ENCODE measurements at places on chromosomes 5 and 9.

DNA sequence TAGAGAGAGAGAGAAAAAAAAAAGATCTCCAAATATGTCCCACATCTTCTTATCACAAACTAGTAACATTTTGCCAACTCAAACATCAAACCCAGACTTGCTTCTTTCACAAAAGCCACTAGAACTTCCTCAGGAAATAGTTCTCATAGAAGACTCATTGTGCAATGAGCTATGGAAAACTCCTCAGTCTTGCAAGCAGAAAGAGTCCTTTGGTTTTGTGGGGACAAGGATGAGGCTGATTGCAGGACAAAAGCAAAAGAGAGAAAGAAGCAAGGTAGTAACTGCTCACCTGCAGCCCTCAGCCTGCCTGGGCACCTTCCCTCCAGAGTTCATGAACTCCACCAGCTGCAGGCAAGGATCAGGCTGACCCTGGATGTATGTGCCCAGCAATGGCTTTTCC, 399.0 kb downstream of the IRX1 start:
- no peak for DNase-seq

DNA sequence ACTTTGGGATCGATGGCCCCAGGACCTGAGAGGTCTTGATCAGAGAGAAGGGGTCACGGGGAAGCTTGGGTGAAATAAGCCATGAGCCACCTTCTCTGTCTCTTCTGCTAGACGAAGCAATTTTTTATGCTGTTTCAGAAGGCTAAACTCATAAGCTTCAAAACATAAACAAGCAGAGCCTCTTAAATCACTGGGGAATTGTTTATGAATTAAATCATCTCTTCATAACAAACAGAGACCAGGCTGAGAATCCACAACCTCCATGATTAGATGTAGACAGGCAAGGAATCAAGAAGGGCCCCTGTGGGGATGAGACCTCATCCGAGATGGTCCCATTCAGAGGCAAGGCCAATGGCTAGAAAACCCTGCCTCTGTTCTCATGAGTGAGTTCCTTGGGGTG, 21.7 kb upstream of the TCOF1 start:
- DNase-seq = no peak

DNA sequence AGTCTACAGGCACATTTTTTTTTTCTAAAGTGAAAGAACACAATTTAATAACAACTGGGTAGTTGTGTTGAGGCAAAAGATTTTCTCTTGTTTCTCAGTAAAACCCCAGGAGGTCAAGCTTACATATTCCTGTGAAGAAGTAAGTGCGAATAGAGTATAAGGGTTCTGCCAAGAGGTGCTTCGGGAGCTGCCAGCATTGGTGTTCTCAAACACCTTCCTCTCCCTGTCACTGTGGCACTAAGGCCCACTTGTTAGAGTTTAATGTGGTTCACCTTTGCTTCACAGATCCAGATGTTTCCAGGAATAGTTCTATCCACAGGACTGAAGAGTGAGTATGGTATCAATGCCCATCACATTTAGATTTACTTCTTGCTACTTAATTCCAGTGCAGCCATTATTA, 91.7 kb upstream of the C6 start:
- DNase-seq = no peak

- no peak for DNase-seq
These were observed 96.5 kb downstream of the JAKMIP2 start for GRCh38 chr5:147685993-147686392.

DNA sequence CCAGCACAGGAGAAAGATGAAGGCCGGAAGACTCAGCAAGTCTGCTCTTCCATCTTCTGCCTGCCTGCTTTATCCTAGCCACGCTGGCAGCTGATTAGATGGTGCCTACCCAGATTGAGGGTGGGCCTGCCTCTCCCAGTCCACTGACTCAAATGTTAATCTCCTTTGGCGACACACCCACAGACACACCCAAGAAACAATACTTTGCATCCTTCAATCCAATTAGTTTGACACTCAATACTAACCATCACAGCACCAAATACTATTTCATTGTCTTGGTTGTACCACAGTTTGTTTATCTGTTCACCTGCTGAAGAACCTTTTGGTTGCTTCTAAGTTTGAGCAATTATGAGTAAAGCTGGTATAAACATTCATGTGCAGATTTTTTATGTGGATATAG, 23.7 kb downstream of the SMIM32 start:
- DNase-seq = no peak

DNA sequence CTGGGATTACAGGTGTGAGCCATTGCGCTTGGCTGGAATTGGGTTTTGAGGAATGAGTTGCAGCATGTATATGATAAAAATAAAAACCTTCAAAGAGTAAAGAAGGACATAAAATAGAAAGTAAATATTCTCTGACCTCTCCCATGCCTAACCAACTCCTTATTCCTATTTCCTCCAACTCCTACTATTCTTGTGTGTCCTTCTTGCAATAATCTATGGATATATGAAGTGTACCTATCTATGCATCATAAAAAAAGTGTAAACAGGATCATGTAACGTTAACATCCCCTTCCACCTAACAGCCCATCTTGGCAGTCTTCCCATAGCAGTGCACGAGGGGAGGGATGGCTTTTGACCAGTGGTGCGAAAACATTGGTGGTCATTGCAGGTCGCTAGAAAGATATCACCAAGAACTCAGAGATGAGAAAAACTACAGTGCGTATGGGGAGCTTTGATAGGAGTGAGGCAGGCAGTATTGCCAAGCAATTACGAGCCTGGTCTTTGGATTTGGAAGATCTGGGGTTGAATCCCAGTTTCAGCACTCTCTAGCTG, 69.9 kb downstream of the PPARGC1B start:
- no peak for DNase-seq

DNA sequence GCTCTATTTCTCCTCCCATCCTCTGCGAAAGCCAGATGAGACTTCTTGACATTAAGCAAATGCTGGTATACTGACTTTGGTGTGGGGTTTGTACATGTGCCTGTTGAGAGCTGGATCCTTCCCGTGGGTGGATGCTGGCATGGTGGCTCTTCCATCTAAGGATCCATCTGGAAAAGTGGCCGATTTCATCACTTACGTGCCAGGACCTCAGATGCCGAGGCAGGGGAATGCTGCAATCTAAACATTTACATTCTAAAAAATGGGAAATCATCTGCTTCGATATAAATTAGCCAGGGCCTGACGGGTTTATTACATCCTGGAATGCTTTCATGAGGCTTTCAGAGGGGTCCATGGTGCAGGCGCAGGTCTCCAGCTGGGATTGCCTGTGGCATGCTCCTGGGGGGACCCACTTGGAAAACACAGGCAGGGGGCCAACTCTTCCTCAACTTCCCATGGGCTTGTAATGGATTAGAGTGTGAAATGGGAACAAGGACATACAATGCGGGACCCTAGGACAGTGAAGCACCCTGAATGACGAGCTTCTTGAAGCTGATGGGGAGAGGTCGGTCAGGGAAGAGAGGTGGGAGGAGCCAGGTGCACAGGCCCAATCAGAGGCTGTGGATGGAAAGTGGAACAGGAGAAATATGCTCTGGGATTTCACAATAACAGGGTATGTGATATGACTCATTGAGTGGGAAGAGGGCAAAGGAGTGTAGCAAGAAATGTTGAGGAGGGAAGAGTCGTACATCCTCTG, 105.5 kb upstream of the PITX1 start:
- DNase-seq = peak; percentile 78

- no peak for DNase-seq
These were observed 618.3 kb downstream of the TAF11L14 start for GRCh38 chr5:18252559-18252958.

DNA sequence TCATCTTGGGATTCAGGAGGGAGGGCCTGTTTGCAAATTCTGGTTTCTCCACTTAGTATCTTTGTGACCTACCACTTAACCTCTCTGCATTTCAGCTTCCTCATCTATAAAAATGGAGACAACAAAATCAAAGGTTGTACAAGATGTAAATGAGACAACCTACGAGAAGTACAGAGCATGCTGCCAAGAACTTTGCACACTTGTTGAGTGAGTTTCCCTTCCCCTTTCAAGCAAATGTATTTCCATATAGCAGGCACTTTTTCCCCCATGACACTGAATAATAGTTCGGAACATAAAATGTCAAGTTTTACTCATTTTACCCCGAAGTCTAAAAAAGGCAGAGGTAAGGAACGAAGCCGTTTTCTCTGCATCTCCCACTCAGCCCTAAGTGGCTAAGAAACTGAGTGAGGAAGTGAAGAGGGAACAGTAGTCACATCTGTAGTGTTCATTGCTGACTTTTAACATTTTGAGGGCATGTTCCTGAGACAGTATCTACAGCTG, 159.0 kb downstream of the TLE1 start:
- DNase-seq = no peak

- DNase-seq = no peak
These were observed 2.0 kb upstream of the NSD1 start for GRCh38 chr5:177131352-177132135.

DNA sequence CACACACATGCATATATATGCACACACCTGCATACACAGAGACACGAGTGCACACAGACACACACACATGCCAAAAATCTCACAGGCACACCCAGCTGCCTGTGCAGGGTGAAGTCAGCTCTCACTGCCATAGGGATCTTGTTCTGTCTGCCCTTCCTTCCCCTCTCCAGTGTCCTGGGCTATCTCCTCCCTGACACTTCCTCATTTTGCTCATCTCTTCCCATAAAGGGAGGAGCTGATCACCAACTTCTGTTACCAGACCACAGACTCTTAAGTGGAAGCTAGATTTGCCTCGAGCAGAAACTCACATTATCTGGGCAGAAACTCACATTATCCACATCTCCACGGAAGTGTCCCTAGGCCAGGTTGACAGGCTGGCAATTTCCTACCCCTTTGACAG, 28.7 kb downstream of the LCP2 start:
- DNase-seq = no peak

GRCh38 chr9:69976152-69976551, 67.5 kb upstream of the MAMDC2 start:
- DNase-seq = peak; percentile 70

DNA sequence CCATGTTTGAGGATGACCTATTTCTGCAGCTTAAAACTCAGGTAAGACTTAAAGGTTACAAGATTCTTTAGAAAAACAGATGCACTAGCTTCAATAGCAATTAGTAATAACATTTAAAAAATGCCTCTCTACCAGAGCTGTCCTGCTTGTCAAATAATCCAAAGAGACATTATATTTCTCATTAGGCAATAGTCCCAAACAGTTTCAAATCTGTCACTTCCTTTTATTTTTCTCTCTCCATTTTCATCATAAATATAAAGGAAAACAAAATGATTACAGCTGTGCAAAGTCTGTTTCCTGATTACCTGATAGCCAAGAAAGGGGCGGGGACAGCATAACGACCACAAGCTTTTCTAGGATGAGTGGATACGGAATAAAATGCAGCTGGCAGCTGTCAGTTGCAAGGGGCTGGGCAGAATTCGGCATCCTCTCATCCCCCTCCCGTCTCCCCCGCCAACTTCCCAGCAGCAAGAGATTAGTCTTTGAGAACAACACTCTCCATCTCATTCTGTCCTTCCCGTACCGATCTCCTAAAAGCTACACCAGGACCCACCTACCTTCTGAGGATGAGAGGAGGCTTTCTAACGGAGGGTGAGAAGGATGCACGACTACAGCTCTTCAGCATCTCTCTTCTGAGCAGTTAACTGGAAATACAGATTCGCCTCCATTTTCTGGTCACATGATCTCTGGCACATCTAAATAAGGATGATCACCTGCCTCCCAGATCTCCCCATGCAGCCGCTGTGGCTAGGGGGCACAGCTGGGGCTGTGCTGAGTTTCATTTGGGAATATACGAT, 72.5 kb upstream of the PCA3 start:
- no peak for DNase-seq

GRCh38 chr9:98235126-98235525, 20.3 kb downstream of the TBC1D2 start:
- DNase-seq = no peak

DNA sequence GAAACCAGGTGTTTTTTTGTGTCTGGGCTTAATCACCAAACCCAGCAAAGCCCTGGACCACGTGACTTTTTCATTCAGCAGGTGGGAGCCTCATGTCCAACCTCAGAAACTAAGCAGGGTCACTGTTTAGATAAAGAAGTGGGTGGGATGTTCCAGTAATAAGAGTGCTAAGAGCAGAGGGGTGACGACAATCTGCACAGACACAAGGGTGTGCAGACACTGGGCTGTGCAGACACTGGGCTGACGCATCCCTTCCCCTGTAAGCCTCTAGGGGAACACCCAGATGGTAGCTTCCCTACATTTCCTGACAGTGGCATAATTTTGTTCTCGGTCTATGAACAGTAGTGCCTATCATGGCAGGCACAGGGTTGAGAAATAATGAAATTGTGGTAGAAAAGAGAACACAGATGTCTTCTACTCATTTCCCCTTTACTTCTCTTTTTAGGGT, 85.1 kb downstream of the SAXO1 start:
- no peak for DNase-seq

- no peak for DNase-seq
These were observed 48.8 kb upstream of the FREM1 start for GRCh38 chr9:14958989-14959388.

- peak; percentile 41 for DNase-seq
These were observed 758 bp upstream of the PDCD1LG2 start for GRCh38 chr9:5509573-5509972.

DNA sequence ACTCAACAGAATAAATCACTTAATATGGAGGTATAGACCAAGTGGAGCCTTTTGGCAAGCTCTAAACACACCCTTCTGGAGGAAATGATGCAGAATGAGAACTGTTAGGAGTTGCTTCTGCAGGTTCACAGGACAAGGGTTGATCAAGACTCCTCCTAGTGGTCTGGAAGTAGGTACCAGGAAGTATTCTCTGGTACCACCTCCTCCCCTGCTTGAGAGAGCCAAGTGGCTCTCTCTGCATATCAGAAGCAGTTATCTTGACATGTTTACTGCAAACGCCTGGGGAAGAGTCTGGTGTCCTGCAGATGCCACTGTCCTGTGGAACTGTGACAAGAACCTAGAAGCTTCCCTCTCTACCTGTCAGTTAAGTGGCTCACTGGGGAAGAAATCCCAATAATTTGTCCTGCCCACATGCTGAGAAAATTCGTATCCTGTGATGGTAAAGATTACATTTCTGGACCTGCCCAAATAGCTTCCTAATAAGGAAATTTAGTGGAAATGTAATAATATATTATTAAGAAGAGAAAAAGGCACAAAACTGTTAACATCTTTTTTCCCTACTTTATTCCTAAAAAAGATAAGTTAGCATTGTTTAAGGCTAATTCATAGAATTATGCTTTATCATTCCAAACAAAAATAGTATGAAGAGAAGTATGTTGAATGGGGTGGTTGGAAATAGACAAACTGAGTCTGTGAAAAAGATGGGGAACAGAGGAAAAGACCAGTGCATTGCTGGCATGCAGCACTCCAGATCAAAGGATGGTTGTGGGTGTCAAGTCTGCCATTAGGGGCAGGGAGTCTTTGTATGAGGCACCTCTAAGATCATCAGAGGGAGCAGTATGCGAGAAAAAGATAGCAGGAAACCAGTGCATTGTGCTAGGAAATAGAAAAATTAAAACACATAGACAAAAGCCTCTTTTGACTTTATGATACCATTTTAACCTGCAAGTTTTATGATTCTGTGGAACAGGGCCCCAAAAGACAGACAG, 118.8 kb downstream of the CDC42SE2 start:
- DNase-seq = peak; percentile 27

All from urothelium cell line (cell line).